ENCODE measurements at places on chromosomes 5 and 9. TPM values are rescaled to one million over a fixed set of nuclear protein-coding genes. Genes with fewer than 3 reads are reported as not detected.

Gene MORN5
- total RNA-seq: not detected

Gene GLRA1
- not detected for total RNA-seq

Gene PROB1
- total RNA-seq: 1.0 TPM

Gene CCNJL
- total RNA-seq: 0.18 TPM

Gene ALDOB
- total RNA-seq: not detected

Gene CDHR2
- 0.28 TPM for total RNA-seq

Gene IFNA2
- not detected for total RNA-seq

Gene NDST1
- total RNA-seq: 26.5 TPM

Gene GPR107
- total RNA-seq: 20.8 TPM

Gene CENPP
- total RNA-seq: 2.4 TPM

Gene C5orf15
- total RNA-seq: 41.4 TPM

Gene DCTN4
- 48.4 TPM for total RNA-seq

Gene DIRAS2
- 6.7 TPM for total RNA-seq

Gene EIF4E1B
- not detected for total RNA-seq

Gene MYOT
- not detected for total RNA-seq

Gene RETREG1
- 0.92 TPM for total RNA-seq

Gene LVRN
- total RNA-seq: 0.28 TPM

Gene SPRY4
- total RNA-seq: 2.7 TPM

Gene COX7C
- total RNA-seq: 241 TPM

Measured in smooth muscle cell of bladder (primary cell).